ENCODE measurements at places on chromosomes 3 and 15.

DNA sequence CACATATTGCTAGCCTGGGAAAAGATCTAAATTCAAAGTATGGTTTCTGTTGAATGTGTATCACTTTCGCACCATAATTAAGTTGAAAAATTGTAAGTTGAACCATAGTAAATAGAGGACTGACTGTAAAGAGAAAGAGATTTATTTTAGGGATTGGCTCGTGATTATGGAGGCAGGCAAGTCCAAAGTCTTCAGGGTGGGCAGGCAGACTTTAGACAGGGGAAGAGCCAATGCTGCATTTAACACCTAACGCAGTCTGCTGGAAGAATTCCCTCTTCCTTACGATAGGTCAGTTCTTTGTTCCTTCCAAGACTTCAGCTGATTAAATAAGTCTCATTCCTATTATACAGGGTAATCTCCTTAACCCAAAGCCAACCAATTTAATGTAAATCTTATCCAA lies 15.8 kb downstream of the C3orf85 start:
- DNase-seq: no peak

- no peak for DNase-seq
These were observed 25.1 kb downstream of the KBTBD12 start for GRCh38 chr3:127940116-127940515.

DNA sequence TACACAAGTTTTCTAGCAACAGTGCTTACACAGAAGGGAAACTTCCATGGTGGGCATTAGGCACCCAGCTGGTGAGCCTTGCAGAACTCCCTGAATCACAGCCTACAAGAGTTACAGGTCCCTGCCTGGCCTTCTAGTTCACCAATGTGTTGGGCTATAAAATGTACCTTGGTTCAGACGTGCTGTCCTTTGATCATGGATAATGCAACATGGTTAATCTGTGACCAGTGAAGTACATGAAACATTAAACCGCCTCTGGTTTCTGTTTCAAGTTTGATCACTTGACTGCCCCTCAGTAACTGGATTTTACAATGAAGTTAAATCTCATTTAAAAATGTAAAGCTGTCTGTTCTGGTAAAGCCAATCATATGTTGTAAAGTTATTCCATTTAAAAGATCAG lies 51.8 kb downstream of the FMN1 start:
- no peak for DNase-seq

DNA sequence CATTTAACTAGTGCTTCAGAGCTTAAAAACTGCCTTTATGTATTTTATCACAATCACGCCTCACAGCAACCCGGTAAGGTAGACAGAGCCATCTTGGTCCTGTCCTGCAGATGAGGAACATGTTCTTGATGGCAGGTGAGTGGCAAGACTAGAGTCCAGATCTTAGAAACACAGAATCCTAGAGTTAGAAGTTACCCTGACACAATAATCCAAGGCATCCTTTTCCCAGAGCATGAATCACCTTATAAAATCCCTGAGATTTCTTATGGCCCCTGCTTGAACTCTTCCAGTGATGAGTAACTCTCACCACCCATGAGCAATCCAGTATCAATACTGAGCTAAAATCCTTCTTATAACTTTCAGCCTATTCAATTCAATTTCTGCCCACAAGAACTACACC lies 16.9 kb downstream of the POPDC2 start:
- DNase-seq: no peak

DNA sequence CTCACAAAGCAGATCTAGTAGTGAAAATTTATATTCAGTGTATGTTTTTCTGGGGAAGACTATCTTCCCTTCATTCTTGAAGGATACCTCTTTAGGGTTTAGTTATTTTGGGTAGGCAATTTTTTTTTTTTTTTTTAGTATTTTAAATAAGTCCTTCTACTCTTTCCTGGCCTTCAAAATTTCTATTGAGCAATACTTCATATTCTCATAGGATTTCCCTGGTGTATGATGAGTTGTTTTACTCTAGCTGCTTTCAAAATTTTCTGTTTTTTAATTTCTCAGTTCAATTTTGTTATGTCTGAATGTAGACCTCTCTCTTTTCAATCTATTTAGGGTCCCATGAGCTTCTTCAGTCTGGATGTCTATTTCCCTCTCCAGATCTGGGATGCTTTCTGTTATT lies 74.3 kb upstream of the PLSCR4 start:
- no peak for DNase-seq

DNA sequence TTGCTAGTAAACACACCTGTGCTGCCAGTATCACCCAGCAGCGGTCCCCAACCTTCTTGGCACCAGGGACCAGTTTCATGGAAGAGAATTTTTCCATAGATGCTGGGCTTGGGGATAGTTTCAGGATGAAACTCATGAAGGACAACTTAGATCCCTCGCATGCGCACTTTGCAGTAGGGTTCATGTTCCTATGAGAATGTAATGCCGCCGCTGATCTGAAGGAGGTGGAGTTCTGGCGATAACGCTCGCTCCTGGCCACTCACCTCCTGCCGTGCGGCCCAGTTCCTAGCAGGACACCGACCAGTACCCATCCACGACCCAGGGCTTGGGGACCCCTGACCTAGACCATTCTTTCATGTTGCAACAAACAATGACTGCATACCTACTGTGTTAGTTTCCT lies 89.7 kb downstream of the TOP2B start:
- DNase-seq: no peak

- no peak for DNase-seq
These were observed 4.7 kb downstream of the TCF12 start for GRCh38 chr15:56923174-56923591.

GRCh38 chr3:41690766-41691563 lies 270.9 kb downstream of the ULK4 start:
- DNase-seq: no peak

DNA sequence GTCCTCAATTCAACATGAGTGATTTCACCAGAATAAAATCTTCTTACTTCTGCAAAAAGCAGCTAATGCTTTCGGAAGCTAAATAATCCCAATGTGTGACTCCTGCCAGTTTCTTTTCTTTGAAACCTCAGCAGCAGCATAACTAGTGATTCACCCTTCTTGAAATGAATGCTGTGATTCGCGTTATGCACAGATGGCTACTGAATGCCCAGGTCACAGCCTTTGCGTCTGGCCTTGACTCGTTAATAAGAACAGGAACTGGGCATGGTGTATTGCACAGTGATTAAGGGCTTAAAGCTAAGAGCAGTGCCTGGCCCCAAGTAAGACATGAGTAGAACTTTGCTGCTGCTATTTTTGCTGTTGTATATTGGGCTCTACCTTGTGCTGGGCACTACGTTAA lies 19.0 kb downstream of the CGNL1 start:
- DNase-seq: no peak

DNA sequence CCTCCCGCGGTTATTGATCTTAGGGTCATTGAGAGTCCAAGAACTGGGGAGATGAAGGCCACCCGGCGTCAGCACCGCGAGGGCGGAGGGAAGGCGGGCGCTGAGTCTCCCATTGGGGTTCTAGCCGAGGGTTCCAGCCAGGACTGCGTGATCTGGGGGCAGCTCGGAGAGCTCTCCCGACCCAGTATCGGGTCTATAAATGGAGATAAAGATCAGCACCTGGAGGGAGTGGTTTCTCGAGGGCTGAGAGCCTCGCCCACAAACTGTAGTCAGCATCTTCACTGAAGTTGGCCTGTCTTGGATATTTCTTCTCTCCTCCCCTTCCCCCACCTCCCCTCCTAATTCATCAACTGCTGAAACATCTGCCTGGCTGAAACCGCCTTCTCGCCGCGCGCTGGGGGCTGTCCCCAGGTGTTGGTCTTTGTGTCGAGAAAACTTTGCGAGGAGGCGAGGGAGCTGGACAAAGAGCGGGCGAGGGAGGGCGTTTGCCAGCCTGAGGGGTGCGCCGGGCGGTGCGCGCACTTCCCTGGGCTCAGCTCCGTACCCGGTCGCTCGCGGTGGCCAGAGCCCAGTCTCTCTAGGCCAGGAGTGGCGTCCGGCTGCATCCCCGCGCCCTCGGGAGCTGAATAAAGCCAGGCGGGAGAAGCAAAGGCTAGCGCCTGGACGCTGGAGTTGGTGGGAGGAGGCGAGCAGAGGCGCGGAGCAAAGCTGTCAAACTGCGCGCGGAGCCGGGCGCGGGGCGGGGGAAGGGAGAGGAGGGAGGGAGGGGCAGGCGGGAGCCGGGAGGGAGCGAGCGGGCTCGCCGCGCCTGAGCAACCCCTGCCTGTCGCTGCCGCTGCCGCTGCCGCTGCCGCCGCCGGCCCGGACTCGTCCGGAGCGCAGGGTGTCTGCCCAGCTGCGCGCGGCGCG lies at the start of gene ST8SIA2:
TSS of gene ST8SIA2 (plus strand) at position 811 of the 909 bp plus-strand sequence. CDS start 184 bp downstream, outside the sequence.
- DNase-seq: no peak

DNA sequence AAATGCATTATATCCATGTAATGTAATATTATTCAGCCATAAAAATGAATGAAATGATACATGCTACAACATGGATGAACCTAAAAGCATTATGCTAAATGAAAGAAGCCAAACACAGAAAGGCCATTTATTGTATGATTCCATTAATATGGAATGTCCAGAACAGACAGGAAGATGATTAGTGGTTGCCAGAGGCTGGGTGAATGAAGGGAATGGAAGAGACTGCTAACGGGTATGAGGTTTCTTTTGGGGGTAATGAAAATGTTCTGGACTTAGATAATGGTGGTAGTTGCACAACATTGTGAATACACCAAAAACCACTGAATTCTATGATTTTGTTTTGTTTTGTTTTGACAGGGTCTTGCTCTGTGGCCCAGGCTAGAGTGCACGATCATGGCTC lies 61.6 kb upstream of the MAP4 start:
- DNase-seq: no peak

- DNase-seq: no peak
These were observed 75.4 kb upstream of the ABHD17C start for GRCh38 chr15:80619680-80620079.

DNA sequence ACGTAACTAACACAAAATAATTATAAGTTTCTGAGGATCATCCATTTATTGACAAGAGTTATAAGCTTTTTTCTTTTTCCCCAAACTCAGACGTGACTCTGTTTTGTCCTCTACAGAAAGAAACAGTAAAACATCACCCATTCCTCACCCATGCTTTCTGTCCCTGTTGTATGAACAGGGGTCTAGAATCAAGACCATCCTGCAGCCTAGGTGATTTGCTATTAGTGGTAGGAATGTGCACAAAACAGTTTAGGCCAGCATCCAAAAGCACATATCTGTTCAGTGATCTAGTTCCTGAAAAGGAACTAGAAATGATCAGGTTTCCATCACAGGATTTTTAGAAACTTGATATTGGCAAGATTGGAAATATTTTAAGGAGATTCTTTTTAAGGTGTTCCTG lies 527.6 kb downstream of the SOX2 start:
- DNase-seq: no peak

- no peak for DNase-seq
These were observed 74.1 kb downstream of the DIPK2A start for GRCh38 chr3:144045766-144046165.

GRCh38 chr15:79978260-79978654 lies 7.3 kb upstream of the BCL2A1 start:
- no peak for DNase-seq

DNA sequence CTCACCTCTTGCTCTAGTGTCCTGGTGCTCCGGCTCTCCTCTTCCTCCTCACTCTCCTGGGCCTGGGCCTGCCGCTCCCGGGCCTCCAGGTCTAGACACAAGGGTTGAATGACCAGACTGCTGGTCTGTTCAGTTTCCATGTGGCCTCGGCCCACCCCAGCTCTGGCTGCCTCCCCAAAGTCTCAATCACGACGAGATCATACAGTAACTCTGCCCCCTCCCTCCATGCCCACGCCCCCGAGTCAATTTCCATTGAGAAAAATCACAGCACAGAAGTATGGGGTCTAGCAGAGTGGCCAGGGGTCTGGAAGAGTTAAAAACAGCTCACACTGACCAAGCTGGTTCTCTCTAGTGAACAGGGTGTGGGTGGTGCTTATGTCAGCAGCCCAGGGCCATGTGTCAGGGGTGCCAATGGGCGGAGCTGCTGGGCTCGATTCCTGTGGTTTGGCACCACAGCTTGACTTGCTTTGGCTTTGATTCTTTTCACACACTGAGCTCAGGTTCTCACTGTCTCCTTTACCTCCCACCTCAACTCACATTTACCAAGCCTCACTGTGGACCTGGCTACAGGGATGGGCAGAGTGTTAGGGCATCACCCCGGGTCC lies 6.9 kb downstream of the C15orf62 start:
- no peak for DNase-seq

DNA sequence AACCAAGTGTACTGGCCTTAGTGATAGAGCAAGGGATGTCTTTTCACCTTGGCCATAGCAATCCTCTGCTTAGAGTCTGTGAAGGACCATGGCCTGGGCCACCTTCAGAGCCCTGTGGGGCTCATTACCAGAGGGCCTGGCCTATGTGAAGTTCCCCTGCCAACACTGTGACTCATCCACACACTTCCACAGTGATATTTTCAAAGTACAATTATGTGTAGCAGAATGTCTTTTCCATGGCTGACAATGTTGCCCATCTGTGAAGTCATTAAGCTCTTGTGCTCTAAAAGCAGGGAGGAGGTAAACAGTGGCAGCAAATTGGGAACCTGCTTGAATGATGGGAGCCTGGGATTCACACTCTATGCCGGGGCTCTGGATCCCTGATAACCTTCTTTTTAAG lies 12.2 kb upstream of the CACNA1D start:
- no peak for DNase-seq

GRCh38 chr15:28984421-28985315 lies 98.9 kb downstream of the APBA2 start:
- DNase-seq: no peak

GRCh38 chr3:133191818-133192217 lies 153.6 kb downstream of the TMEM108 start:
- no peak for DNase-seq

DNA sequence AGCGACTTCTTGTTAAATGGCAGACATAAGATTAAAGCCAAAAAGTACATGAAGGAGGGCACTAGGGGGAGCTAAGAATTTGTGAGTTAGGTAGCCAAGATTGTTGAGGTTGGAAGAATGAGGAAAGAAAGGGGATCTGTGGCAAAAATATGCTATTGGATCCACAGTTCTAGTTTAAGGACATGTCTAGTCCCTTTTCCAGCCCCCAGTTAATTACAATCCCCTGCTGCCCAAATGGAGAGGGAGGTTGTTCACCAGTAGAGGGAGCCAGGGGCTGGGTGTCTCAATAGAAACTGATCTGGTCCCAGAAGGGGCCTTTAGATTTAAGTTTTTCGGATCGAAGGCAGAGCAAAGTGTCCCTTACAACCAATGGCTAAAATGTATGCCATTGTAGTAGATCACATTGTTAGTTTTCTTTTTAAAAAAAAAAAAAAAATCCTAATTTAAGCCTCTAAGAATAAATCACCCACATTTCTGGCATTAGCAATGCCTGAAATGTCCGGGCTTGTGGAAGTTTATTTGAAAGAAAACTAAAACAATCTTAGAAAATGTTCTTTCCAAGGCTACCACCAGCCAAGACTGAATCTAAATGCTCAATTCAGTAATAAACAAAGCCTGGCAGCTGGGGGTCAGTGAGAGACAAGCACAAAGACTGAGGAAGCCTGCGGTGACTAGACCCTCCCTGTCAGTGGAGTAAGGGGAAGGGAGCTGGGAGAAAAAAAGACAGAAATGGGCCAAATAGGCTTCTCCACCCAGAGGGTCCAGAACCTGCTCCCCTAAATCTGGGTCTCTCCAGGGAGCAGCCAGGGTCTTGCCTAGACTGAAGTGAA lies 7.1 kb downstream of the COL8A1 start:
- DNase-seq: no peak
